ENCODE measurements at places on chromosomes 2 and 18.

DNA sequence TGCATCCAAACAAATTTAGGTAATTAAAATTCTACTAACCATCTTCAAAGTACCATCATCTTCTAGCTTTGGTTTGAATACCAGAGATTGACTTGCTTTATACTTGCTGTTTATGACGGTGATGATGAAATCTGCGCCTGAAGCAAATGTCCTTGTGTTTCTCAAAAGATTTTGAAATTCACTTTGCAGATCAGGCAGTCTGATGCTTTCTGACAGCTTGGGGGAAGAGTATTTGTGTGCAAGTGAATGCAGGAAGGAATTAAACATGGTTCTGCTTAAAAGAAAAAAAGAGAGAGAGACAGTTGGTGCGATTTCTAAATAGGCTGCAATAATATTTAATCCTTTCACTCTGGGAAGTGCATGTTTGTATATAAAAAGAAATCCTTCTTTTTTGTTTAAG is 29.6 kb downstream of the CSRNP3 start:
- DNase-seq, result no peak
- no peaks in the 10 kb centered on the region for H3K36me3 ChIP-seq
- no peaks in the 10 kb centered on the region for H3K4me1 ChIP-seq
- H3K27ac ChIP-seq, result no peak overlapping the region

GRCh38 chr18:49546719-49547273 is 15.1 kb upstream of the LIPG start:
- no peak for DNase-seq
- no peaks in the 10 kb centered on the region for H3K36me3 ChIP-seq
- H3K27ac ChIP-seq, result no peak overlapping the region
- H3K4me1 ChIP-seq, result no peaks in the 10 kb centered on the region

DNA sequence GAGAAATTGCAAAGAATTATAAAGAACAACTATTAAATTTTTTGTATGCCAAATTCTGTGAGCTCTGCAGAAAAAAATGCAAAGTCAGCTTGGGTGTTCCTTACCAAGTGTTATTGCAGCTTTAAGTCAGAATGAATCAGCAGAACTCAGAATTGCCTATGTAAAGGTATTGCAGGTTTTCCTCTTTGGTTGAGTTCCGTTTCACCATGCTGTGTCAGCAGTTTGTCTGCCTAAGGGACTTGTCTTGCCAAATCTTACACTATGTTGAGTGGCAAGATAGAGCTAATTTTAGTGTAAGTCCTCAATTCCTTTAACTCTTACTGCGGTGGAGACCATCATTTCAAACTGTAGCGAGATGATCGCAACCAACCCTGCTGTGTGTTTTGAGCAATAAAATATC is 38.8 kb downstream of the ADAM23 start:
- no peaks in the 10 kb centered on the region for H3K4me1 ChIP-seq
- no peak overlapping the region for H3K27ac ChIP-seq
- H3K27me3 ChIP-seq, result no peaks in the 10 kb centered on the region
- H3K4me3 ChIP-seq, result no peak overlapping the region
- DNase-seq, result no peak

- no peaks in the 10 kb centered on the region for H3K36me3 ChIP-seq
- H3K4me3 ChIP-seq, result peak overlapping the region; percentile 71
- H3K27ac ChIP-seq, result peak overlapping the region; percentile 90
- peak; percentile 65 for DNase-seq
- H3K4me1 ChIP-seq, result peaks cover 4% of the 10 kb centered on the region
Measured at GRCh38 chr2:156399224-156399949, 36.8 kb upstream of the GPD2 start.

DNA sequence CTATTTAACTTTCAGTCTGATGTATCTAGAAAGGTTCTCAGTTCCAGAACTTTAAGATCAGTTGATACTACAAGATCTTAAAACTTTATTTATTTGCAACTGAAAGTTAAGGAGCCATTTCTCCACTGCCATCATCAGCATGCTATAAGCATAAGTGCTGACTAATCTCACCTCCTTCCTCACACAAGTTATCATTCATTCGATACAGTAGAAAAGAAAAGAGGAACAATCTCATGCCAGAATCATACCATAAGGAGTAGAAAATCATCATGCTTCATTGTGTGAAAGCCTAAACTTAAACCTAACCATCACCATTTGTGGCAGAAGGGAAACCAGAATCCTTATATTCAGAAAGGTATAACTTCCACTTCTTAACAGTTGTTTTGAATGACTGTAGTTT is 176.6 kb upstream of the NRXN1 start:
- no peaks in the 10 kb centered on the region for H3K36me3 ChIP-seq
- H3K27ac ChIP-seq, result no peak overlapping the region
- no peak overlapping the region for H3K4me3 ChIP-seq
- no peak for DNase-seq
- H3K27me3 ChIP-seq, result no peaks in the 10 kb centered on the region

DNA sequence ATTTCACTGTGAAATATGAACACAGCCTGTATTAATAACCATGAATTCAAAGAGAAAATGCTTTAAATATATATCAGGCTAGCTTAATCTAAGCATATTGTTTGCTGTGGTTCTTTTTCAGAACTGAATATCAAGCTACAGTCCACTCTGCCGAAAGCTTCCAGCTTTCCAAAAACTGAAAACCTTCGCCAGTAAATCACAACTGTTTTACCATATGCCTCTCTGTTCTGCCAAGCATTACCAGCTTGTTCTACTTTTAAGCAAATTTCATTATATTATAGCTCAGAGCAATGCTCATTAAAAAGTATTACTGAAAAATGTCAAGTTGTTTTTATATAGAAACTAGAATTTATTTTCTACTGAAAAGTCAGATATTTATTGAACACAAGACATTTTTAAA is 277.4 kb downstream of the NRXN1 start:
- no peaks in the 10 kb centered on the region for H3K36me3 ChIP-seq
- H3K27me3 ChIP-seq, result no peaks in the 10 kb centered on the region
- H3K4me1 ChIP-seq, result no peaks in the 10 kb centered on the region
- H3K4me3 ChIP-seq, result no peak overlapping the region
- no peak overlapping the region for H3K27ac ChIP-seq

- peaks cover 13% of the 10 kb centered on the region for H3K4me1 ChIP-seq
- H3K27ac ChIP-seq, result no peak overlapping the region
- peaks cover 63% of the 10 kb centered on the region for H3K36me3 ChIP-seq
- DNase-seq, result no peak
Measured at GRCh38 chr2:117968722-117969121, 45.1 kb downstream of the CCDC93 start.

GRCh38 chr18:56083523-56084287 is 495.7 kb upstream of the TCF4 start:
- no peaks in the 10 kb centered on the region for H3K27me3 ChIP-seq
- peaks cover 10% of the 10 kb centered on the region for H3K4me1 ChIP-seq
- no peak overlapping the region for H3K4me3 ChIP-seq

GRCh38 chr2:186972281-186972970 is 123.5 kb upstream of the ZSWIM2 start:
- no peaks in the 10 kb centered on the region for H3K4me1 ChIP-seq
- H3K36me3 ChIP-seq, result no peaks in the 10 kb centered on the region
- no peak overlapping the region for H3K4me3 ChIP-seq
- H3K27me3 ChIP-seq, result no peaks in the 10 kb centered on the region
- no peak for DNase-seq

DNA sequence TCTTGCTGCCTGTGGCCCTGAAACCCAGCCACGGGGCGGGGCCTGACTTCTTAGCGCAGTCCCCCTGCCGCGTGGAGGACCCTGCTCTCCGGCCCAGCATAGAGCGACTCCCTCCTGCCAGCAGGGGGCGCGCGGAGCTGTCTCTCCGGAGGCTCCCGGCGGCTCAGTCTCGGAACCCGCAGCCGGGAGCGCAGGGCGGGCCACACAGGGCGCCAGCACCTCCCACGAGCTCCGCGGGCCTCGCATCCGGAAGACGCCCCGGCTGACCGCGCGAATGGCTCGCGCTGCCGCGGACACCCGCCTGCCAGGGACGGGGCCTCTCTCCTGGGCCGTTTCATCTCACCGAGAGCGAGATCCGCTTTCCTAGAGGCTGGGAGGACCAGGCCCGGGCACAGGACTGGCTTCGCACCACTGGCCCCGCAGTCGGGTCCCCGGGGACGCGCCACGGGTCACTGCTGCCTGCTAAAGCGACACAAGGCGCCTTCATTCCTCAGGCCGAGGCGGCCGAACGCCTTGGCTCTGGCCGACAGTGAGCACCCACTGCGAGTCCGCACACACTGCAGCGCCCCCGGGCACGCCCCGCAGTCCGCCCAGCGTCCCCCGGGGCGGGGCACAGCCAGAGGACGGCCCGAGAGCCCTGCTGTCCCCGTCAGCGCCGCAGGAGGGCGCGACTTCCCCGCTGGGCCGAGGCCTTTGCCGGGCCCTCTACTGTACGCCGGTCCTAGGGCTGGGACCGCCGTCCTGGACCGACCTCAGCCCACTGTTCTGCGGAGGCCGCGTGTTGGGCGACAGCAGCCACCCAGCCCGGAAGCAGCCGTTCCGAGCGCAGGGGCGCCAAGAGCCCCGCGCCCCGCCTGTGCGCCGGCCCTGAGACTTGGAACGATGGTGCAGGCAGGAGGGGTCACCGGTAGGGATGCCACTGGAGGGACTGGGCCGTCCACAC is 39.0 kb upstream of the ARHGEF4 start:
- H3K36me3 ChIP-seq, result no peaks in the 10 kb centered on the region
- DNase-seq, result peak; percentile 96
- H3K4me1 ChIP-seq, result peaks cover 10% of the 10 kb centered on the region
- H3K27me3 ChIP-seq, result peaks cover 5% of the 10 kb centered on the region

DNA sequence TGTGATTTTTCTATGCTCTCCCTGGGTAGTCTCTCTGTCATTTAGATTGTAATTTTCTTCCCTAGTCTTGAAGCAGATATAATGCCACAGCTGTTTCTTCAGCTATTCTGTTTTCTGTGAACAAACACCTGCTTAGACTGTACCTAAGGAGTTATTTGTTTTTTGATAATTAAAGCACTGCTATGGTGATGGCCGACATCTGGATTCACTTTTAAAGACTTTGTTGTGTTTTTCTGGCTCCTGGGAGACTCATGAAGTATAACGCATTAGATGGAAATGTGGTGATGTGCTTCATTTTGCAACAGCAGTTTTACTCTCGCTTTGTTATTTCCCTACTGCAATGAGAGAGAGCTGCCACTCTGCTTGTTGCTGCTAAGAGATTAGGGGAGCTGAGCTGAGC is 15.7 kb upstream of the C2orf69 start:
- no peak overlapping the region for H3K27ac ChIP-seq
- no peak for DNase-seq
- no peaks in the 10 kb centered on the region for H3K36me3 ChIP-seq
- no peaks in the 10 kb centered on the region for H3K27me3 ChIP-seq
- no peak overlapping the region for H3K4me3 ChIP-seq
